ENCODE measurements at places on chromosomes 5 and 9.
A peak's percentile ranks its signal among the peaks of the same experiment; 100 is the strongest.

DNA sequence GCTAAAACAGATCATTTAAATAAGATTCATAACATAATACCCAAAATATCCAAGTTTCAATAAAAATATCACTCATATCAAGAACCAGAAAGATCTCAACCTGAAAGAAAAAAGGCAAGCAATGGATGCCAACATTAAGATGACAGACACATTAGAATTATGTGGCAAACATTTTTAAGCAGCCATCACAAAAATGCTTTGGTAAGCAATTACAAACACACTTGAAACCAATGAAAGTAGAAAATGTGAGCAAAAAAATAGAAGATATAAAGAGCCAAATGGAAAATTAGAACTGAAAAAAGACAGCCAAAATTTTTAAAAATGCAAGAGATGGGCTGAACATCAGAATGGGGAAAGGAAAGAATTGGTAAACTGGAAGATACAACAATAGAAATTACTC lies 96.9 kb downstream of the PRELID2 start:
- DNase-seq, result no peak

GRCh38 chr5:15598294-15598902 lies 98.4 kb downstream of the FBXL7 start:
- no peak for DNase-seq

- no peak for DNase-seq
Measured at GRCh38 chr9:19020886-19021455, 12.0 kb downstream of the SAXO1 start.

- DNase-seq, result no peak
Measured at GRCh38 chr9:21995666-21996398, 1.2 kb downstream of the CDKN2B-AS1 start.

DNA sequence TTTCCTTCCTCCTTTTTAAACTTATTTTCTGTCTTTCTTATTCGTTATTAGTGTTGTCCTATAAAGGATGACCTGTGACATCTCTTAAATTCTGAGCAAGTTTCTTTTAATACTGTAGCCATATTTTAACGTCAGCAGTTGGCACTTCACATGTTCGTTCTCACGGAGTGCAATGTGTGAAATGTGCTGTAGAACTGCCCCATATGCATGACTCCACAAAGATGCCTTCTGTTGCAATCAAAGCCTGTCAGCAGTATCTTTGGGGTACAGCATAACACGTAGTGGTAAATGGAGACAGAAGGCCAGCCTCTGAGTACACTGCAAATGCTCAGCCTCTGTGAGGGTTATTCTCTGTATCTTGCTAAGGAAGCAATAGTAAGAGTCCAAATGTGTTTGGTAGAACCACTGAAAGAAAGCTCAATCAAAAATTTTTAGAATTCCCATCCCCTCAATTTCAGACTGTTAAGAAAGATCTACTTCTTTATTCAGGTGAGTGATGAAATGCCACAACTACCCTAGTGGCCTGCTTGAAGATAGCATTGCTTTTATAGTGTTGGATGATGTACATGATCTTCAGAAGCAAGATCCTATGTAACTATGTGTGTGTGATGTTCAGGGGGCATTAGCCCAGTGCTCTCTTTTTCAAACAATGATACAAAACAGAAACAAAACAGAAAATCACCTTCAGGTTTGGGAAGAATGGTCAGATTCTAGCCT lies 277.7 kb downstream of the TMEM167A start:
- DNase-seq, result no peak

- no peak for DNase-seq
Measured at GRCh38 chr5:127950707-127951391, 132.7 kb upstream of the SLC12A2 start.

GRCh38 chr9:847505-847904 lies 6.0 kb downstream of the DMRT1 start:
- DNase-seq, result no peak

- DNase-seq, result peak; percentile 12
Measured at GRCh38 chr9:92706218-92706940, 36.4 kb upstream of the IPPK start.

- no peak for DNase-seq
Measured at GRCh38 chr9:81118416-81118815, 570.9 kb downstream of the TLE1 start.

DNA sequence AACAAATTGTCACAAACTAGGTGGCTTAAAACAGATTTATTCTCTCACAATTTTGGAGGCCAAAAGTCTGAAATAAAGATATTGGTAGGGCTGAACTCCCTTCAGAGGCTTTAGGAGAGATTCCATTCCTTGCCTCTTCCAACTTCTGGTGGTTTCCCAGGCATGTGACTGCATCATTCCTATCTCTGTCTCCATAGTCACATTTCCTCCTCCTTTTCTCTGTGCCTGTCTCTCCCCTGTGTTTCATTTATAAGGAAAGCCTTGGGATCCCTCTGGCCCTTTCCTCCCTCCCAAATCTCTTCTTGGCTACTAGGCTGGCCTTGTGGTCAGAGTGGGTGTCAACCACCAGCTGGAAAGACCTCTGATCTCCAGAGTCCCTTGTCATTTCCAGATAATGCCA lies 78.2 kb downstream of the SNX18 start:
- DNase-seq, result no peak

GRCh38 chr5:83145241-83145640 lies 67.9 kb downstream of the XRCC4 start:
- no peak for DNase-seq

- DNase-seq, result peak; percentile 77
Measured at GRCh38 chr5:65481635-65482295, at the start of gene ADAMTS6. Gene ADAMTS6 (minus strand): TSS chr5:65481920. CDS start chr5:65473673, 8,247 bp downstream.

- DNase-seq, result no peak
Measured at GRCh38 chr5:123174916-123175481, 86.0 kb downstream of the PRDM6 start.

DNA sequence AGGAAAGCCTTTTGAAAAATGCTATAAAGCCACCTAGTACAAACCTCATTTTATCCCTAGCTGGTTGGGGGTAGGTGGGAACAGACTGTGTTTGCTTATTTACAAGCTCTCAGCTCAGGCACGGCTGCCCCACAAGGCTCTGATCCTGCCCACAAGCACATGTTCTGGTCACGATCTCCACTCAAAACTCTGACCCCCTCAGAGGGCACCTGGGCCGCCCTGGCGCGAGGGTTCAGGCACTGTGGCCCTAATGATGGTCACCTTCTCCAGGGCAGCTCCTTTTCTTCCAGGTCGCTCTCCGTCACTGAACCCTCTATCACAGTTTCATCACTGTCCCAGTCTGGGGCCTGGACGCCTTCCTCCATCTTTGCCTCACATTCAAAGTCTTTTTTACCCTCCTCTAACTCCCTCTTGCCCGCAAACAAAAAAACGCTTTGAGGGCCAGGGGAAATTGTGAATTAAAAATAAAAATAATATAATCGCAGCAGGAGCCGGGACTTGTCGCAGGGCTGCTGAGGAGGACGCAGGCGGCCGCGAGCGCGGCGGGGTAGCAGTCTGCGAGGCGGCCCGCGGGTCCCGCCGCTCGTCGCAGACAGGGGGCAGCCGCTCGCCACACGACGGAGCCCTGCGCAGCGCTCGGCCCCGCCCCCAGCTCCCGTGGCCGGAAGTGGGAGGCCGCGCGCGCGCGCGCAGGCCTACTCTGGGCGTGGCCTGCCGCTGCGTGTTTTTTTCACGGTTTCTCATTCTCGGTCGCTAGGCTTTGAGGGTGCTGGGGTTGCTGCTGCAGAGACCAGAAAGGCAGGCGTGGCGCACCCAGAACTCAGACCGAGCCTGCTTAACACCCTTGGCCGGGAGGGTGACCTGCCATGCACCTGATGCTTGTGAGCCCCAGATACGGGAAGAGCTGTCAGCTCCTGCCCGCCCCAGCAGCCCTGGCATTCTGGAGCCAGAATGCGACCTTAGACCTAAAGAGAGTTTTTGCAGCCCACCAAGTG lies at the start of gene ANKRD31:
Gene ANKRD31, minus strand, starts transcription at position 557 of the 995 bp plus-strand sequence. Its CDS starts 192 bp downstream, at position 365.
- peak; percentile 83 for DNase-seq

- DNase-seq, result no peak
Measured at GRCh38 chr5:60455589-60455988, 244.4 kb downstream of the DEPDC1B start.

DNA sequence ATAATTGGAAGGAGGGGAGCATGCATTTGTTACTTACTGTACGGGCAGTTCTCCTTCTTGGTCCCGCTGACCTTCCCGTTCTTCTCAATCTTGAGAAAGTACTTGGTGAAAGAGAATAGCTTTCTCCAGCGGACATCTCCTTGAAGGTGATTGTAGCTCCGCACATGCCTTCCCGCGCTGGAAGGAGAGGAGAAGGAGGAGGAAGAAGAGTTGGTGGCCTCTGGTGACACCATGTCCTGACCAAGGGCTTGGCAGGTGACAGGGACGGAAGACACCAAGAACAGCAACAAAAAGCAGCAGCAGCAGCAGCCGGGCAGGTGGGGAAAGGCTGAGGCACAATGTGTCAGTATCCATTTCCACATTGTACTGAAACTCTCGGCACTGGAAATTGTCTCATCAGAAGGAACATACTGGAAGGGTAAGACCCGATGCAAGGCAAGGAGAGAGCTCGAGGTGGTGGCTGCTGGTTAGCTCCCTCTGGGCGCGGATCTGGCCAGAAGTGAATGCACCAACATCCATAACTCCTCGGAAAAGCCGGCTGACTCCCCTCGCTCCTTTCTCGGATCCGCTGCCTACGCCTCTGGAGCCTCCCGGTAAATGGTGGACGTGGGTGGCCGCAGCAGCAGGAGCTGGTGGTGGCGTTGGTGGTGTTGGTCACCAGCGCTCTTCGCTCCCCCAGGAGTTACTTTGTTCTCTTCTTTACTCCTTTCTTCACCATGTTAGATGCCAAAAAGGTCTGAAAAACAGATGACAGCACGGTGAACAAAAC lies 715 bp downstream of the FGF10 start:
- no peak for DNase-seq

- DNase-seq, result no peak
Measured at GRCh38 chr9:3517377-3518048, 8.3 kb downstream of the RFX3 start.

- no peak for DNase-seq
Measured at GRCh38 chr5:164336906-164337305, 831.5 kb downstream of the MAT2B start.

- no peak for DNase-seq
Measured at GRCh38 chr9:96644137-96644536, 11.0 kb downstream of the PRXL2C start.

DNA sequence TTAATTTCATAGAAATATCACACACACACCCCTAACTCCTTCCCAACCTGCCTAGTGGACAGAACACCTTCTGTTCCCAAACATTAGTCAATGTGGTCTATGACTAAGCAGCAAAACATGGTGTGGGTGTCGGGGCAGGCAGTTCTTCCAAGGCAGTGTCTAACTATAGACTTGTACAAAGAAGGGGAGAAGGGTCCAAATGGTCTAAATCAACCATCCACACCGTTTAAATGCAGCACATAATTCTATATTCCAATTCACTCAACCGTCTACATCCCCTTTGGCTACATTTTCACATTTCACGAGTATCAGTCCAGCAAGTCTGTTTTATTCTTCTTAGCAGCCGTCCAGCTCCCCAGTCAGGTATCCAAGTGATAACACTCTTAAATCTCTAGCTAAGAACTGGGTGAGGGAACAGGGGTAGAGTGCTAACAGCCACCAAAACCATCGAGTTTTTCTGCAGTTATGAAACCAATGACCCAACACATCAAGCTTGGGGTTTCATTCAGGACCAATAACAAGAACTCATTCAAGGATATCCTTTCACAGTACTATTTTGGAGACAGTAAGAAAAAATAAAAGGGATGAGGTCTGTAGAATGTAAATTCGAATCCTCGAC lies 3.3 kb downstream of the ZNF608 start:
- no peak for DNase-seq

DNA sequence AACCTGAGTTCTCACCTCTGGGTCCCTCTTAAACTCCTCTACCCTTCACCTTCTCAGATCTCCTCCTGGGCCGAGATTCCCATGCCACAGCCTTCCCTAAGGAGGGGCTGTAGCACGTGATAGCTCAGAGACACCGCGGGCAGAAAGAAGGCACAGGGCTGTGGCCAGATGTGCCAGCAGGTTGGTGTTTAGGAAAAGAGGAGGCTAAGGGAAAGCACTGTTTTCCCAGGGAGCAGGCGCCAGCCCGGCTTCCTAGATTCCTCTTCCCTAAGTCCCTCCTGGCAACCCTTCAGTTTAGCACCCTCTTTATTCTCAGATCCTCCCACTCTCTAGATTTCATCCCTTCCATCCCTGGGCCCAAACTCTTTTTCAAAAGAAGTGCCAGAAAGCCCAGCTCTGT lies 59.4 kb upstream of the CCNG1 start:
- no peak for DNase-seq

- no peak for DNase-seq
Measured at GRCh38 chr9:121655231-121655755, 3.9 kb downstream of the DAB2IP start.

DNA sequence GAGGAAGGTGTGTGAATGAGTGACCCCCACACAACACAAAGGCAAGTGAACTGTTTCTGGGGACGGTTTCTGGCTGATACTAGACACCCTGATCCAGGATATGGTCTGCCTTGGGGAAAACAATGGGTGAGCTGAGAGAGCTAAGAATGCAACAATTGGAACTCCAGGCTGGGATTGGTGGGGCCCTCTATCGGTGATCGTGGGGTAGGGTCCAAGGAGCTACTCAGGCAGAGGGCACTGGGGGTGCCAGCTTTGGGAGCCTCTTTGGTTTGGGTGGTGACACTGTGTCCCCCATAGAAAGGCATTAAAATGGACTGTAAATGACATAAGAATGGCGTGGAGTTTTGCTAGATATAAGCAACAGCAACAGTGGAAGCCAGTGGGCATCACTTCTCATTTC lies 439.1 kb downstream of the DMAC1 start:
- DNase-seq, result no peak

GRCh38 chr9:72494051-72494450 lies 27.4 kb upstream of the TMC1 start:
- DNase-seq, result no peak

DNA sequence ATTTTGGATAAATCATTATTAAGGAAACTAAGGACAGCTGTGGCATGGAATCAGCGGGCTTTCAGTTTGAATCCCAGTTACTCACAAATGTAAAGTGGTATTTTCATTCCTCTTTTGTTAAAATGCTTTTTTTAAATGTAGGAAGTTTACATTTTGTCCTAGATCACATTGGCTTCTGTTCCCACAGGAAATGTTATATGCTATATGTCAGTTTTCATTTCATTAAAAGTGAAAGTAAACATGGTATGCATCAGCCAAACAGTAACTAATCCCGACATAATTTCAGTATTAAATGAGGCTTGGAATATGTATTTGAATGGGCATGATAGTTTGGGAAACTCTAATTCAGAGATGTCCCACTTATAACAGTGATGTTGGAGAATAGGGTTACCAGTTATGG lies 18.6 kb upstream of the SMIM15 start:
- no peak for DNase-seq
